ENCODE measurements at places on chromosomes 7 and 10.

- DNase-seq: no peak
Observed at GRCh38 chr10:62614389-62615157, 189.9 kb upstream of the ADO start.

DNA sequence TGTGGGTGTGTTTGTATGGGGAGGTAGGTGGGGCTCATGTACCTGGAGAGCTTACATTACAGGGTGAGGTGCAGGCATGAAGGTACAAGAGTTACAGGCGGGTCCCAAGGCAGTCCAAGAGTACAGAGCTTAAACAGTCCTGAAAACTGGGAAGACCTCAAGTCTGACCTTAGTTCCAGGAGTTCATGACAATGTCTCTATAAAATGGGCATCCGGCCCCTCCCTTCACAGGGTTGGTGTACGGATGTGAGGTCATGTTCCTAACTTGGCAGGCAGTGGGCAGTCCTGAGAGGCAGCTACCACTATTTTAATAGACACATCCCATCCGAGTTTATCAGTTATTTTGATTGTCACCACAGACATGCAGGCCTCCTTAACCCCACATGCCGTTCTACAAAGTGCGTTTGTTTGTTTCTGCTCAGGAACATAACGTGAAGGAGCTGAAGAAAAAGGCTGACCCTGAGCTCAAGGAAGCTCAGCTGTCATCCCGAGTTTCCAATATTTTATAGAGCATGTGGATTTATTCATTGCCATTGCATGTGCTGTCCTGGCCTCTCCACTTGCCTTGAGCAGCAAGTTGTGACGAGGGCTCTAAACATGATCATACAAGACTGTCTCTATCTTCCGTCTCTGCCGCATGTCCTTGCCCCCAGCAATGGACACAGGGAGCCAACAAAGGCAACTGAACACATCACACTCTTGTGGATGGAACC, 647.5 kb upstream of the IGFBP3 start:
- no peak for DNase-seq

DNA sequence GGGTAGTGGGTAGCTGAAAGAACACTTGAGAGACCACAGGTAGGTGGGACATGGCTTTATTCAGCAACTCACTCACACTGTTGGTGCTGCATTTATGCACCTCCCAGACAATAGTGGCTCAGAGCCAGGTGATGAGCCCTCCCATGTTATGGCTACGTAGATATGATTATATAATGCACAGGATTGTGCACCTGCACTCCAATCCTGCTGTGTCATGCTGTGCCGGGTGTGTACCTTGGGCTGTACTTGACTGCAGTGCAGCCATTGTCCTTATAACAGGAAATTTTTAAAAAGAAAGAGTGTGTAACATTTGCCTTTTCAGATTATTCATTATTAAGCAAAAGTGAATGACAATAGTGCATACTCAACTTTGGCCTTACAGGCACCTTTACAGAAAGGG, 366.1 kb upstream of the BMPER start:
- peak; percentile 25 for DNase-seq

DNA sequence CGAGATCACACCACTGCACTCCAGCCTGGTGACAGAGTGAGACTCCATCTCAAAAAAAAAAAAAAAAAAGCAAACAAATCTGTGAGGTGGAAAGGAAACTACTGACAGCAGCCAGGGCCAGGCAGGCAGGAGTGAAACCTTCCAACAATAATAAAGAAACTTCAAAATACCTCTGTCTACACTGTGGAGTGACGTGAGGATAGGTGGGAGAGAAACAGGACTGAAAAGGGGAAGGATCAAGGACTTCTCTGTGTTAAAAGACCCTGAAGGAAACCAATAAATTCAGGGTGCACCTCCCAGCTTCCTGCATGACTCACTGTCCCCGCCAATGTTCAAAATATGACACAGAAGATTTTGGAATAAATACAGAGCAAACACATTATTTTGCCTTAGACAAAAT, 82.9 kb downstream of the KIAA1549 start:
- peak; percentile 88 for DNase-seq

GRCh38 chr7:93043385-93043985, 74.3 kb downstream of the SAMD9 start:
- no peak for DNase-seq

DNA sequence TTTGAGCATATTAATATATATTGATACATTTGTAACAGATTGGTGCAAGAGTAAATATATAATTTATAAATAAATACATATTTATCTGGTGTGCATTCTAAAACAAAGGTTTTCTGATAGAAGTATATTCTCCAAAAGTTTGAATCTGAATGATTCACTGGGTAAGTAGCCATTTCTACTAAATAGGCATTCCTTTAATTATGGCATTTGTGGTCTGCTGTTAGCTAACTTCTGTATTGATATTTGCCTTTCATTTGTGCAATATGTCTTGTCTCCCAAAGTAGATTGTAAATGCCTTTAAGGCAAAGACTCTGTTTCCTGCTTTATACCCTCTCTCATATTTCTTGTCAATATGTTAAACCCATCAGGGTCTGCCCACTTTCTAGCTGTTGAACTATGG, 11.1 kb upstream of the ARID5B start:
- DNase-seq: no peak

DNA sequence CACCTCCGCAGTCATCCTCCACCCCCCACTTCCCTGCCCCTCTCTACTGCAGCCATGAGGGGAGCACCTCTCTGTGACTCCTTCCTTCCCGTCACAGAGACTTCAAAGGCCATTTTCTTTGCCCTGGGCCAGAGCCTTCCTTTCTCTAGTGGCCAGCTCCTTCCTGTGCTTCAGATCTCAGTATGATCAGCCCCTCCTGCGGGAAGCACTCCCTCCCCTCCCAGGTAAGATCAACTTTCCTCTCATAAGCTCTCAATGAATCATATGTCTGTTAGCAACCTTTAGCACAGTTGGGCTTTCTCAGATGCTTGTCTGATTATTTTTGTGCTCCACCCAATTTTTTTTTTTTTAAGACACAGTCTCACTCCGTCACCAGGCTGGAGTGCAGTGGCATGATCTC, 241.0 kb upstream of the PRSS1 start:
- DNase-seq: no peak

- no peak for DNase-seq
Observed at GRCh38 chr10:60358282-60358681, 31.4 kb downstream of the ANK3 start.

DNA sequence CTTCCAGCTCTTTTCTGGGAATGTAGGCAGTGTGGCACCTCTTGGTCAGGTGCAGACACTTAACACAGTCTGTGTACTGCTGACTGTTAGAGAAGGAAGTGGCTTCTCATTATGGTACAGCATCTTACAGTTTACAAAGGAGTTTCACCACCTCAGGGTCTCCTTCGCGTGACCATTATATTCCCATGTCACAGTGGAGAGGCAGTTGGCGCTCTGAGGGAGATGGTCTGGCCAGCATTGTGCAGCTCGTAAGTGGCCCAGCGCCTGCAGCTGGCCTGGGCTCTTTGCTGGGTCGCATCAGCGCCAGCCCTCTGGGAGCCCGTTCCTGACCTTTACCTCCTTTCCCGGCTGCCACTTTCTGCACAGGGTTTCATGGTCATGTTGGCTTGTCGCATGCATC, 15.4 kb downstream of the TSPAN15 start:
- DNase-seq: no peak

DNA sequence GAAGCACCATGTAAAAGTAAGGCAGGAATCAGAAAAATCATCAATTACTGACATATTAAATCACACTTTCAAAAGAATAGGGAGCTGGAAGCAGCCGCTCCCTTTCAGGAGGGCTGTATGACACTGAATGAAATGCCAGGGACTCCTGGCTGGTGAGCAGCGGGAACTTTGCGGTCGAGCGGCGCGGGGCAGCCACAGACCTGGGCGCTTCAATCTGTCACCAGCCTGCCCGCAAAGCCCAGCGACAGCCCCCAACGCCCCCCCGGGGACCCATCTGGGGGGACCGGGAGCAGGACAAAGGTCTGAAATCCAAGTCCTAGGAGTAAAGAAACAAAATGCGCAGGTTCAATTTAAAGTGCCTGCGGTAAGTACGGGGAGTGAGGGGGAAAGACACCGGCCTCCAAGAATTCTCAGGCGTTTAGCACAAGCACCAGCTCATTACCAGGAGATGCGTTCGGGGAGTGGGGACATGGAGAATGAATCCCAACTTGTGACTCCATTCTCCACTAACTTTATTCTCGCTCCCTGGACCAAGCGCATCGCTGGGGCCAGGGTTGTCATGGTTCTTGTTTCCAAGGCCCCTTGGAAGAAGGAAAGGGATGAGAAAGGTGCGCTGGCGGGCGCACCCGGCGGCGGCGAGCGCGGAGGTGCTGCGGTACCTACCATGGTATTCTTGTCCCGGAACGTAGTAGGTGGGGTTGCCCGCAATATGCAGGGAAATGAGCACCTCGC, 824 bp downstream of the RELN start:
- no peak for DNase-seq

DNA sequence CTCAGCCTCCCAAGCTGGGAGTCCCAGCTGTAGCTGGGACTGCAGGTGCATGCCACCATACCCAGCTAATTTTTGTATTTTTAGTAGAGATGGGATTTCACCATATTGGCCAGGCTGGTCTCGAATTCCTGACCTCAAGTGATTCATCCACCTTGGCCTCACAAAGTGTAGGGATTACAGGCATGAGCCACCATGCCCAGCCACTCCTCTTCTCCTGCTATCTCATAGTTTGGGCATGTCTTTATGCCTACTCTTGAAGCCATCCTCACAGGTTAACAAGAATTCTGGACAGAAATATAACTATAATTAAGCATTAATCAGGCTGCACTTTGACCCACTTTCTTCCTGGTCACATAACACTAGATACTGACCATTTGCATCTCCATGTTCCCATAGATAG, 28.6 kb upstream of the C10orf67 start:
- DNase-seq: no peak

- DNase-seq: peak; percentile 59
Observed at GRCh38 chr10:131819241-131820072, 81.4 kb upstream of the PPP2R2D start.

- DNase-seq: peak; percentile 75
Observed at GRCh38 chr10:79374312-79375191, 27.3 kb downstream of the PPIF start.

- DNase-seq: no peak
Observed at GRCh38 chr10:17248964-17249363, 20.9 kb downstream of the VIM start.

- DNase-seq: no peak
Observed at GRCh38 chr7:82050792-82051191, 280.9 kb upstream of the HGF start.

- DNase-seq: peak; percentile 38
Observed at GRCh38 chr7:142319970-142320369, 62.1 kb upstream of the PRSS58 start.

DNA sequence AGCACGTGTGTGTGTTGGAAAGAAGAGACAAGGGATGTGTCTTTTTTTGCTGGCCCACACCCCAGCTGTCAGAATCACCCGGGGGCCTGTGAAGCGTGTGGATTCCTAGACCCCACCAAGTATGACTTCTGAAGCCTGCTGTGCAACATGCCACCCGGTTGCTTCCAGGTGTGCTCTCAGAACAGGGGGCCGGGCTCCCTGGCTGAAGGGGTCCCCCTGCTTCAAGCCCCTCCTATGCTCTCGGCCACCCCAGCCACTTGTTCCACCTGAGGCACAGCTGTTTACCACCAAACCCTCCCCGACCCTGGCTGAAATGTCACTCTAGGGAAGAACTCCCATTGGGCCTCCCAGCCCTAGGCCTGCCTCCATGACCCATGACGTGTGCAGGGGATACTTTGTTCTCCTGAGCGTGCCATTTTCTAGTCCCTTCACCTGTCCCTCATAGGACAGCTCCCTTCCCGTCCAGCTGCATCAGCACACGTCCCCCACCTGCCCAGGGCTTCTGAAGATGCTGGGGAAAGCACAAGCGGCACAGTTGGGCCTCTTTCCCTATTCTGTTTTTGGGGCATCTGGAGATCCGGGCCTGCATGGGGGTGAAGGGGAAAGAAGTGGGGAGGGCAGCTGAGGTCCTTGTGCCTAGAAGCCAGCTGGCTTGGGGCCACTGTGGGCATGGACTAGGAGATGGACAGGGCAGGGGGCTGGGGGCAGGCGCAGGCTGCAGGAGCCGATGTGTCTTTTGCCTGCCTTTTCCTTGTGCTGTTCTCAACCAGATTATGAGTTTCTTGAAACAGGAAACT, 33.3 kb downstream of the CRHR2 start:
- no peak for DNase-seq

GRCh38 chr10:61411706-61412105, 41.5 kb downstream of the TMEM26 start:
- DNase-seq: no peak

GRCh38 chr10:122648599-122649428, 50.8 kb downstream of the C10orf120 start:
- peak; percentile 58 for DNase-seq

DNA sequence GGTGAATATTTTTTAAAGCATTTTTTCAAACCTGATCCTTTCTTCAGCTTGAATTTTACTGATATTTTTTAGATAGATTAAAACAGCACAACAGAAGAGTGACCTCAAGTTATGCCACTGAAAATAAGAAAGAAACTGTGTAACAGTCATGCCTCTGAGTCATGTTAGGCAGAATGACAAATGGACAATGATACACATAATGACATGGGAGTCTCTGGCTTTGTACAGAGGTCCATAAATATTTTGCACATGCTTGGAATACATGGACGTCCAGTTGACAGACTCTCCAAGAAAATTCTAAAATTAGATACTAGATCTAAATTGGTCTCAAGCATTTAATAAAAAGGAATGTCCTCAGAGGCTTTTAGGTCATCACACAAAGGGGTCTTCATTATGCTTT, 21.9 kb upstream of the SEMA3A start:
- no peak for DNase-seq

DNA sequence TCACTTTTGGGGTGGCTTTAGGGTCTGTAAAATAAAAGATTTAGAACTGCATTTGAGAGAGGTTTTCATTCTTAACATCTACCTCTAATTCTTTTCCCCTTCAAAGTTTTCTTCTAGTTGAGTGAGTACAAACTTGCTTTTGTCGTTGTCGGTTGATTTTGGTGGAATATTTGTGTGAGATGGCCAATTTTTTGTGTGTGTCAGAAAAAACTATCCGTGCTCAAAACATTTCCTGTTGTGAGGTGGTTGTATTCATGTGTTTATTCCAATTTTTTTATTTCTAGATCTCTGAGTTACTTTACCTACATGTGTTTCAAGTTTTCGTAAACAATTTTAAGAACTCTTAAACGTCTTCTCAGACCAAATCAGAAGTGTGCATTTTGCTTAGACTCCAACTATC, 1.6 kb downstream of the AHR start:
- DNase-seq: no peak

All from NB4 (cell line).